ENCODE measurements at places on chromosomes 2 and 18.

DNA sequence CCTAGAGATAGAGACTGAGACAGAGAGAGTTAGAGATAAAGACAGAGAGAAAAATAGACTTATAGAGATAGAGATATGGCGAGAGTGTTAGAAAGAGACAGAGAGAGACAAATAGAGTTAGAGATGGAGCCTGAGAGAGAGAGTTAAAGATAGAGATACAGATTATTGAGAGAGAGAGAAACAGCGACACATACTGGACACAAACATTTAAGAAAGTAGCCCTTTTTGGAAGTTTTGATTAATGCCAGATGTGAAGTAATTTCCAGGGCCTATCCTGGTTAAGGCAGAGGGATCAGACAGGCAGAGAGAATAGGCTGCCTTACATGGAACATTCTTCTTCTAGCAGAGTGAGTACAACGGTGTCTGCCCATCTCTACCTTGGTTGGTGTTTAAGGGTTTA, 311.6 kb upstream of the CDH7 start:
- DNase-seq = peak; percentile 6

DNA sequence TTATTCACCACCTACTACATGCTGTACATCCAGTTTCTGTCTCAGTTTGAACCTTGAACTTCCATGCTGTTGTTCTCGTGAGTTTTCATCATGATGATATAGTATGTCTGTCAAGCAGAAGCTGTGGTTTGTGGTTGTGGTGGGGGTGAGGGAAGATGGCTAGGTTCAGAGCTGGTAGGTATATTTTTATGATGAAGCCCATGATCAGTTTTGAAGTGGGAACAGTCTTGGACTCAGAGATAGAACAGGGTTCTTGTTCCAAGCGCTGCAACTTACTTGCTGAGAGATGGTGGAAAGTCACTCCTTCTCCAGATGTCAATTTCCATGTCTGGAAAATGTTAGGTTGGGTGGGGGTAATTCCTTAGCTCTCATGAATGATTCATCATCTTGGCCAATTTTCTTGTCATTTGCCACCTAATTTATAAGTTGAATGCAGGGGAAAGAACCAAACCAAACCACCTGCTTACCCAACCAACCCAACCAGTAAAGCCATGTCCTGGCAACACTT, 21.6 kb downstream of the PMAIP1 start:
- peak; percentile 90 for DNase-seq

- no peak for DNase-seq
Measured at GRCh38 chr18:2468051-2468450, 103.3 kb downstream of the METTL4 start.

DNA sequence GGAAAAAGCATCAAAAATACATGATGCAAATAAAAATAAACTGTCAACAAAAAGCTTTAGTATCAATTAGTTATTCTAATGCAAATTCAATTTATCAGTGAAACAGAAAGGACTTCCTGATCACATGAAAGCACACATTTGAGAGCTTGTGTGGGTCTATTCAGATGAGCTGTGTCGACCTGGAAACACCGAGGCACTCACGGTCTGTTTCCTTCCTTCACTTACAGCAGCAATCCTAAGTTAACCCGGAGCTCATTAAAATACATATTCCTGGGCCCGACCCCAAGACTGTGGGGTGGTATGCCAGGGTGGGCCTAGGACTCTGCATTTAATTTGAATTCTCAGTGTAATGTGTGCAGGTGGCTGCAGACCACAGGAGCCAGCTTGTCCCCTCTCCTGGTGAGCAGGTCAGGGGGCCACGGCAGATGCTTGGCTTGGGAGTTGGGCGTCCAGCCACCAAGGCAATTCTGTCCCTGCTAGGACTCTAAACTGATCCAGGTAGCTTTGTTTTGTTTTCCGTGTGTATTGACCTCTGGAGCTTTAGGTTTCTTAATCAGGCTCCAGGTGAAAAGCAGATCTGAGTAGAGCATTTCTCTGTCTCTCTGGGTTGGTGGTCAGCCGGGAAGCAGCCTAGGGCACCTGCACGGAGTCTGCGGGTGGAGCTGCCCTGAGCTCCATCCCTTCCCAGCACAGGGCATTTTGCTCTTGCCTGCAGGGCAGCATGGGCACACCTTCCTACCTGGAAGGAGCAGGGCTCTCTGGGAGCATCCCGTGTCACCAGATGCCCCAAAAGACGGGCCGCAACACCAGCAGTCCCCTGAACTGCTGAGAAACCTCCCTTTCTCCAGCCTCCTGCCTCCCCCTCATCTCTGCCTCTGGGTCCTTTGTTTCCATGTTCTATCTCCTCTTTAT, 9.0 kb downstream of the MBP start:
- DNase-seq = no peak

DNA sequence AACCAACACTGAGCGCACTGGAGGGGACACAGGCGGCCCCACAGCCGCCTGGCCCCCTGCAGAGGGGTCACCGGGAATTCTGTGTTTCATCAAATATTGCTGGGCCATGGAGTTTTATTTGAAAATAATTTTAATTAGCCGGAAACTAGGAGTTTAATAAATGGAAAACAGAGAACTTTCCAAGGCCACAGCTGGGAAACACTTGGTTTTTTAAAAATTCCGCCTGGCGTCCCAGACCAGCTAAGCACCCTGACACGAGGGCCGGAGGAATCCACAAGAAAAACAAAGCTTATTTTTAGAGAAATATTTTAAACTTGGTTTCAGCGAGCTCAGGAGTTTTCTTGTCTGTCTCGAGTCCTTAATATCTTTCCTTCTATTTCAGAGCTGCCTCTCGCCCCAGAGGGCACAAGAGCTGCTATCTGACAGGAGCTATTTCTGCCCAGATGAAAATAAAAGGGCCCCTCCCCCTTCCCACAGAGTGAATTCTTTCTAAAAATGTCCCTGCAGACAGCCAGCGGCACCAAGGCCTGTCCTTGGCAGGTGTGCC, 8.2 kb downstream of the ZFP36L2 start:
- DNase-seq = no peak

GRCh38 chr2:105660489-105660888, 84.2 kb upstream of the NCK2 start:
- DNase-seq = no peak

DNA sequence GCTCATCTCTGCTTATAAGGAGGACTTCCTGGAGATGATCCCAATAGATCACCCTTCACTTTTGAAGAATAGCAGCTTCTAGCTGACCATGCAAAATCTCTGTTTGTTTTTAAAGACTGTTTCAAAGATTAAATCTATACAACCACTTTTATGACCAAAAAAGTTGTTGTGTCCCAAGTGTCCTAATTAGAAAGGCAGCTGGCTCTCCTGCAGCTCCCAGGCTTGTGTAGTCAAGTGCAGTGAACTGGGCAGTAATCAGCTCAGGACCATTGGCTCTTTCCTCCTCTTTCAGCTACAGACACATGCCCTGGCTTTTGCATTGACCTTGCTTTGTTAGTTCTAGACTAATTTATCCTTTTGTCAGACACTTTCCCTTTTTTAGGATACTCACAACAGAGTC, 10.4 kb downstream of the ST8SIA3 start:
- DNase-seq = no peak

- no peak for DNase-seq
Measured at GRCh38 chr2:234763002-234763873, 188.6 kb upstream of the SH3BP4 start.

DNA sequence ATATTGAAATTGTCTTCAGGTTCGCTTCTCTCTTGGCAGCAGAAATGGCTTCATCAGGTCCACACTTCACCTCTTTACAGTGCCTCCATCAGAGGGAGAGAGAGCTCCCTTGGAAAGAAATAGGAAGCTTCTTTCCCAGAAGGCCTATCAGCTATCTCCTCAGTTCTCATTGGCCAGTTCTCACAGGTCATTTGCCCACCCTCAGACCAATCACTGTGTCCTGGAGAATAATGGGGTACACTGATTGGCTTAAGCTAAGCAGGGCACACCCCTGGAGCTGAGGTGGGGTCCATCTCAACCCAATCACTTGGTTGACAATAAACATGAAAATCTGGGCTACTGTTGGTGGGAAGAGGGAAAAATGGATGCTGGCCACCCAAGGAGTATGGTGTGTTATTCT, 5.2 kb downstream of the GNLY start:
- DNase-seq = peak; percentile 44

- peak; percentile 34 for DNase-seq
Measured at GRCh38 chr2:238320648-238321281, 447 bp downstream of the TRAF3IP1 start.

- no peak for DNase-seq
Measured at GRCh38 chr2:219968685-219969345, 341.4 kb downstream of the SLC4A3 start.

- DNase-seq = no peak
Measured at GRCh38 chr2:60313470-60314172, 239.8 kb downstream of the BCL11A start.

GRCh38 chr2:10253596-10254372, 48.9 kb upstream of the HPCAL1 start:
- DNase-seq = peak; percentile 51

DNA sequence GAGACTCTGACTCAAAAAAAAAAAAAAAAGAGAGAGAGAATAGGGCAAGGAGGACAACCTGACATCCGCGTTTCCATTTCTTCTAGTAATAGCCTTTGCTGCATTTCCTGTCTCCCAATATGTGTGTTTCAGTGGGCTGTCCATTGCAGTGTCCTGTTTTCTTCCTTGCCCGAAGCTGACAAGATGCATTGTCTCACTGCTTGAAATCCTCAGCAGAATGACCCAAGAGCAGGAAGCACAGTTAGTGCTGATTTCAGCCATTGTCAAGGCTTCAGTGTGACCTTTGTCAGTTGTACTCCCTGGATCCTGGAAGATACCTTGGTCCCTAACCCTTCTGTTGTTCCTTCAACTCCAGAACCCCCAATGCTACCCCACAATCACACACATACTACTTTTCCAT, 71.2 kb downstream of the SLC16A14 start:
- no peak for DNase-seq

DNA sequence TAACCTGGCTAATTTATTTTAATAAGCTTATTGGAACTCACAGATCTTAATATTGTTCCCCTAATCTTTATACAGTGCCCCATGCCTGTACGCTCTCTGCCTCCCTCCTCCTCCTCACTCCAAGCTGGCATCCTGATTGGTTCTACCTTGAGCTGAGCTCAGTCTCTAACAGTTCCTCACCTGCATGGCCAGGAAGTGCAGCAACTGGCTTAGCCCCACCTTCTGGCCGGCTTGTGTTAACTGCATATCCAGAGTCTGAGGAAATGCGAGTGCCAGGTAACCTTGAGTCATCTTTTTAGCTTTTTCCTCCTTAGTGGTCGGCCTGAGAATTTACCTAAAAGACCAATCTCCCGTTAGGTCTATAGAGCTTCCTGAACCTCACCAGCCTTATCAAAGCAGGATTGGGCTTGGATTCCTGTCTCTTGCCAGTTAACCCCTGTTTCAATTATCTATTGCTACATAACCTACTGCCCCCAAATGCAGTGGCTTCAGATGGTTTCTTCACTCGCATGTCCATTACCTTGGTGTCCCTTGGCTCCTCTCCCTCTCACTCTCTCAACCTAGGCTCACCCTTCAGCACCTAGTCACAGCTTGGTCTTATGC, 89.5 kb upstream of the STK39 start:
- peak; percentile 22 for DNase-seq

GRCh38 chr2:151067658-151068369, 193.8 kb downstream of the RBM43 start:
- DNase-seq = no peak

DNA sequence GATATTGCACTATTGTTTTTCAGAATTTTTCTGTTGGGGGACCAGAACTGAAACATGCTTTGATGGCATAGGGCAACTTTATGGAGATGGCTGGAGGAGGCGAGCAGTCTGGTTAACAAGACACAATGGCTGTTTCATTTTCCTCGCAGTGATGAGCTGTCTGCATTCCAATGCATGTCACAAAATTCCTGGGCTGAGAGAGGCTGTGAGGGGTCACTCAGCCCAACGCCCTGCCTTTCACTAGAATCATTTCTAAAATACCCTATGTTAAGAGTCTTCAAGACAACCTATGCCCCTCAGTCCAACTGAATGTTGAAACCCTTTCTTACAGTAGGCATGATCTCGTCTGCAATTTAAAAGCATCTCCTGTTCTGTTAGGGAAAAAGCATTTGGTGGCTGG, 1090.0 kb downstream of the BCL11A start:
- DNase-seq = no peak

DNA sequence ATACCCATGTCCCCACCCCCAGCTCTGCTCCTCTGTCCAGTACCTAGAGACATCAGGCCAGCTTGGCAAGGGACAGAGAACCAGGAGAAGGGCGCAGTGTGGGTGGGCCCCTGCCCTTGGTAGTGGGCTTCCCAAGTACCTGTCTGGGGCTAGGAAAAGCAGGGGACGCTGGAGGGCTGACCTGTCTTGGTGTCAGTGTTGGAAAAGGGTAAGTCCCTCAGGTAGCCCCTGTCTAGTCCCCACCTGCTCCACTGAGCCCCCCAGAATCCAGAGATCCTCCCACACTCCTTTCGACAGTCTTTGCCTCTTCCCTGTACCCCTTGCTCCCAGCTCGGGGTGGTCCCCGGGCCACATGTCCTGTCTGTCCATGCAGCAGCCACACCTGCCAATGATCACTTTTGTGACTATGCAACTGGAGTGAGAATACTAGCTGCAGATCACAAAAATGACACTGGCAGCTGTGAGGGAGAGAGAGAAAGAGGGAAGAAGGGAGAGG, 14.6 kb downstream of the DNAJB2 start:
- DNase-seq = no peak

DNA sequence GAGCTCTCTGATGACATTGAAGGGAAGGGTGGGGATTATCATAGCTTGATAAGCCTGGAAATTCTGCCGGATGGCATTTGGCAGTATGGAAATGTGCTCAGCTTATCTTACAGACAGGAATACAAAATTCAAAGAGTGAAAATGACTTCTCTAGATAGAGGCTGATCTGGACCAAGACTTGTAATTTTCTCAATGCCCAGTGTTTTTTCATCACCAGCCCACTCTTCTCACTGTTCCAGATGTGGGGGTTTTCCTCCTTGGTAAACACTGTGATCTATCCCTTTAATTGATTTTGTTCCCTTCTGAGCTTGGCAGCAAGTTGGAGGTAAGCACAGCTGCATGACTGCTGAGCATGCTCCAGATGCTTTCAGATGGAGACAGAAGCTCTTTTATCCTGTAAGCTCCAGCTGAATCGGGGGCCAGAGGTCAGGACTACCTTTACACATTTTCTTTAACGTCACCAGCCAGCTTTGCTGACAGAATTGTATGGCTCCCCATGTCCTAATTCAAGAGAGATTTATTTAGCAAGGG, 287.4 kb upstream of the TCF4 start:
- DNase-seq = no peak

DNA sequence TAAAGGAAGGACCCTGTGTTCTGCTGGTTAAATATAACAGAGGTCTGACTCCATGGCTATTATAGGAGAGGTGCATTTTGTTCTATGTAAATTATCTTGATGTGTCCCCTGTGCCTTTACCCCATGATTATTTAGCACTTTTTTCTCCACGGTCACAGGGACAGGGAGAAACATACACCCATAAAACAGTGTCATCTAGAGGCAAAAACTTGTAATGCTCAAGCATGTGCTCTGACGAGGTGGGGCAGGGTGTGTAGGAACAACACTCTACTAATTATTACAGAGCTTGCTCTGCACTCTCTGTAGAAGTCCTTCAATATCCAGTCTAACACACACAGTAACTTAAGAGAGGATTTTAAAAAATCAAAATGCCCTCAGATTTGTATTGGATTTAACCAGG, 187.9 kb downstream of the NEDD4L start:
- peak; percentile 12 for DNase-seq

- DNase-seq = no peak
Measured at GRCh38 chr2:61737841-61738240, 116.0 kb downstream of the FAM161A start.

- no peak for DNase-seq
Measured at GRCh38 chr2:1995584-1995983, 251.3 kb upstream of the PXDN start.
